ENCODE measurements at places on chromosomes 4 and X.

DNA sequence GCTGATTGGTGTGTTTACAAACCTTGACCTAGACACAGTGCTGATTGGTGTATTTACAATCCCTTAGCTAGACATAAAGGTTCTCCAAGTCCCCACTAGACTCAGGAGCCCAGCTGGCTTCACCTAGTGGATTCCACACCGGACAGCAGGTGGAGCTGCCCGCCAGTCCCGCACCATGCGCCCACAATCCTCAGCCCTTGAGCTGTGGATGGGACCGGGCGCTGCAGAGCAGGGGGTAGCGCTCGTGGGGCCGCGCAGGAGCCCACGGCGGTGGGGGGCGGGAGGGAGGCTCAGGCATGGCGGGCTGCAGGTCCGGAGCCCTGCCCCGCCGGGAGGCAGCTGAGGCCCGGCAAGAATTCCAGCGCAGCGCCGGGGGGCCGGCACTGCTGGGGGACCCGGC is 30.7 kb downstream of the MEPE start:
- DNase-seq = no peak

GRCh38 chr4:173167758-173168395 is 734 bp upstream of the GALNT7 start:
- no peak for DNase-seq

DNA sequence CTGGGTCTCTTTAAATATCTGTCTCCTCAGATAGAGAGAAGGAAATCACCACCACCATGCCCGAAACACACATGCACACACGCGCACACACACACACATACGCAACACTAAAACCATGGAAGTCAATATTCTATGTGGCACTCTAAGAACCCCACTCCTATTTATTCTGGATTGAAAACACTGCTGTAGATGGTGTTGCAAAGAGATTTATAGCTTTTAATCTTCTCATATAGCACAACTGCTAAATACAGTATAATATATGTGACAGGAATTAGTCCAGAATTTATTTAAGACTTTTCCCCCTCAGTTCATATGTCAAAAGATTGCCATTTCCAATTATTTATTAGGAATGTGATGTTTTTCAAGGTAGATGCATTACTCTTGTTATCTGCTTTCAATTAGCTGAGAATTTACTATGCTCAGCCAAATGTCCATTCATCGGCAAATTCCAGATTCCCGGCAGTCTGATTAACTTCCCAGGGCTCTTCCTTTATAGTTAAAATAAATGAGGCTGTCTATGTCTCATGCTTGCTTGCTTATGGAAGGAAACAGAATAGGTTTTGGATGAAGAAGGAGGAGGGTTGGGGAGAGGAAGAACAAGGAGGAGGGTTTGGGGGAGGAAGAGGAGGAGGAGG is 115.4 kb upstream of the NDP start:
- no peak for DNase-seq

- no peak for DNase-seq
These were observed 37.7 kb downstream of the CLCN5 start for GRCh38 chrX:49960061-49960460.

DNA sequence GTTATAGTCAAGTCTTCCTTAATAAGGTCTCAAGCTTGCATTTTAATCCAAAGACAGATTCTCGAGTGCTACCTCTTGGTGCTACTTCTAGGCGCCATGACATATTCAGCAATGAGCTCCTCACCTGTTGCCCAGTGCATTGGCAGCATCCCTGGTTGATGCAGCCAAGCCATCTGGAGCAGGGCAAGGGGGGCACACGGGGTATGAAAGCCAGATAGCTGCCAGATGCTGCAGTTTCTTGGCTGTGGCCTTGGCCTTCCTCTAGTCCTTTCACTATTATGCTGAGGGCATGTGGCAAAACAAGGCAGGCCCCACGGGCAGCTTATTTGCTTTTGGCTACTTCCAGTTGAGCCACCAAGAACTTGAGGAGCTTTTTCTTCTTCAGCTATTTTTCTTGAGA is 168.6 kb upstream of the PGRMC2 start:
- DNase-seq = no peak

- DNase-seq = no peak
These were observed 5.1 kb downstream of the P2RY4 start for GRCh38 chrX:70254909-70255308.

DNA sequence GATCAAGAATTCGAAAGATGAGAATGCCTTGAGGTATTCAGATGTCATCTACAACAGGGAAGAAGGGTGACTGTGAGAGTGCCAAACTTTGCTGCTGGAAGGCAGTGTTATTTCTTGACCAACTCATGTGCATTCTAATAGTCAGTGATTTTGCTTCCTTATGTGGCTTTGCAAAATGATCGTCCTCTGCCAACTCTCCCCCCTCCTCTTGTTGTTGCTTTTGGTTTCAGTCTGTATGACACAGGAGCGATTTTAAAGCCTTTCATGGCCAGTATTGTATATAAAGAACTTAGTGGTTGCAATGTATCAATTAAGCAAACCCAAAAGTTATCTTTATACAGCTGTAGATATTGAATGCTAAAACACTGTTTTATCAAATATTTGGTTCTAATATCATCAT is 379.1 kb downstream of the IL1RAPL1 start:
- DNase-seq = no peak

DNA sequence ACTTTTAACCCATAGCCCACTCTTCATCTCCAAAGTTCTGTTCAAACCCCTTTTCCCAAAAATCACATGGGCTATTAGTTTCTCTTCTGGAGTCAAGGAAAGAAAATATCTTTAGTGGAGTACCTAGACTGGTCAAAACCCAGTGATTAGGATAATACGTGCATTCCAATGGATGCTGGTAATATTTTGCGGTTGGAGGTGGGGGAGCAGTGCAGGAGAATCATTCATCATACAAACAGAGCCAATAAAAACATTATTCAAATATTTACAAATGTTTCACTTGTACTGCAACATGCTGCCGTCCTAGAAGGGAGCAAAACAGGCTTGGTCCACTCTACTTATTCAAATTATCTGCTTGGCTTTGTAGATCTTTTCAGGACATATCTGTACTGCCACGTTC is 57.2 kb upstream of the RAB9B start:
- DNase-seq = no peak

DNA sequence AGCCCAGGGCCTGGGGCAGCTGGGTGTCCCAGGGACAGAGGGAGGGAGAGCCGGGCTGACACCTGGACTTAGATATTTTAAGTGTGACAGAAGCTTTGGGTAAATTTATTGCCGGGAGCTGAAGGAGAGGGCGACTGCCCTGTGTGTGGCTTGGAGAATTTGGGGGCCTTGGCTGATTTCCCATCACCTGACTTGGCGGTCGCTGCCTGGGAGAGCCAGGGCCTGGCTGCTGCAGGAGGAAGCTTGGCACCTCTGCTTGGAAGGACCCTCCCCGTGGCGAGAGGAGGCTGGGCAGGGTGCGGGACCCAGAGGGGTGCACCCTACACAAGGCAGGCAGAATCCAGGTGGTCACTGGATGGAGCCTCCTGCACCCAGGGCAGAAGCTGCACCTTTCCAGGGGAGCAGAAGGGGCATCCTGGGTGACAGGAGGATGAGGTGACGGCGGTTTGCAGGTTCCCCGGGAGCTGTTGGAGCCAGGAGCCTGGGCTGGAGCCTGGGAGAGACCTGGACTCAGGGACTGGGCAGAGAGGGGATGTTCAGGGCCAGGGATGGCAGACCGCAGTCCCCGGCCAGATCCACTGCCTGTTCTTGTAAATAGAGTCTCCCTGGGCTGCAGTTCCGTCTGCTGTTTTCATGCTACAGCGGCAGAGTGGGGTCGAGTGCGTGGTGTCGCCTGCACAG is 72.0 kb downstream of the RGS12 start:
- no peak for DNase-seq

DNA sequence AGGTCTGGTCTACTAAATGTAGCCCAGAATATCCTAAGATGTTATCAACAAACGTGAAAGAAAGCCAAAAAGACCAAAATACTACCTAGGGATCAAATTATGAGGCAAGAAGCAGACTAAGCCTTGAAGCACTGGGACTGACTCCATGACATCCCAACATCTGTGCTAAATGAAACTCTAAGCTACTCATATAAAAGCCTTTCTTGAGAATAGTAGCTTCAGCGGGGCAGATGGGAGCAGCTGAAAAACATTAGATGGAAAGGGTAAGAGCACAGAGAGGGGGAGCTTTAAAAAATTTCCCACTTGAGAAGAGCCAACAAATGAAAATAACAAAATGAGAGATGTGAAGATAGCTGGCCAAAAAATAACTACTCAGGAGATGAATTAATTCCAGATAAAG is 81.7 kb downstream of the MAD2L1 start:
- no peak for DNase-seq

GRCh38 chr4:137705171-137705783 is 173.0 kb upstream of the PCDH18 start:
- no peak for DNase-seq

GRCh38 chr4:186651624-186652023 is 72.0 kb downstream of the FAT1 start:
- DNase-seq = peak; percentile 48

- DNase-seq = no peak
These were observed 365.9 kb downstream of the CXXC4 start for GRCh38 chr4:104128850-104129213.

DNA sequence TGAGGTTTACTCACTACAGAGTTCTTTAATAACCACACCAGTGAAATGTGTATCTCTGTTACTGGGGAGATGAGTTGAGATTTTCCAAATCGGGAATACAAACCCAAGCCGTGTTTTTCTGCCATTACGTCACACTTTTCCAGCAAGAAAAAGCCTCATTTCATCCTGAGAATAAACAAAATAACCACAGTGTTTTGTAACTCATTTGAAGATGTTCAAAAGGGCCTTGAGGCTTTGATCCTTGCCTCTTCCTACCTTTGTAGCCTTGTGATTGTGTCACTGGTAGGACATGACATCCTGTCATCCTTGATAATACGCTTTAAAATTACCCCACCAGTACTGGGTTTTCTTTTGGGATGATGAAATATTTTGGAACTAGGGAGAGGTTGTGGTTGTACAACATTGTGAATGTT is 2.9 kb downstream of the USP11 start:
- DNase-seq = no peak

- DNase-seq = no peak
These were observed 17.5 kb downstream of the MAML3 start for GRCh38 chr4:140136509-140136908.

- DNase-seq = no peak
These were observed 79.4 kb upstream of the SPRY1 start for GRCh38 chr4:123317211-123317610.

DNA sequence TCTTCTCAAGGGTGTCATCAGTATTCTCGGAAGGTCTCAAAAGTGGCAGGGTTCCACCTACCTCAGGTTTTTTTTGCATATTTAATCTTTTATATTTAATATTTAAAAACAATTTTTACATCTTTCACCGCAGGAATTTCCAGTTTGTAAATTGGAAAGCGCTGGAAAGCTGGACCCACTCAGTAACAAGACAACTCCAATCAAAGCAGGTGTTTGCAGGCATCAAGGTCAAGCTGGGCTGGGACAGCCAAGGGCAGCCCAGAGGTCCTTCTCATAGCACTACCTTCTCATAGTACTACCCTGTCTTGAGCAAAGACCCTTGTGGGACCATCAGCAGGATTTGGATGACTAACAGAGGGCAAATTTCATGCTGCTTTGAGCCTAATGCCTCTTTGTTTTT is 160.1 kb downstream of the TET2 start:
- no peak for DNase-seq

All from posterior cingulate gyrus (tissue), 11 donors.